ENCODE measurements at places on chromosomes 1 and 21. TPM values are rescaled to one million over a fixed set of nuclear protein-coding genes. Genes with fewer than 3 reads are reported as not detected.

DNA sequence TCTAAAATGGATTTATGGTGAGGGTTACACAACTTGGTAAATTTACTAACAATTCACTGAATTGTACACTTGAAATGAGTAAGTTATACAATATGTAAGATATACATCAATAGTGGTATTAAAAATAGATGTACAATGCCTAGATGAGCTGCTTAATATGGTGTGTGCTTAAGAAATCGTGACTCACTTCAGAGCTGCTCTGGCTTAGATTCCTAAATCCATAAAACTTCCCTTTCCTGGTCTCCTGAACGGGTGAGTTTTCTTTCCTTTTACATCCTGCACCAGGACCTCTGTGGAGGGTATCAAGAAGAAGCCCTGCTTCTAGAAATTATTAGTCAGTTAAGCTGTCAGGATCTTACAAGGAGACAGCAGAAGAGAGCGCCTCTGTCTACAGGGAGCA is 30.4 kb downstream of the H3-3A start:
- DNase-seq: no peak

DNA sequence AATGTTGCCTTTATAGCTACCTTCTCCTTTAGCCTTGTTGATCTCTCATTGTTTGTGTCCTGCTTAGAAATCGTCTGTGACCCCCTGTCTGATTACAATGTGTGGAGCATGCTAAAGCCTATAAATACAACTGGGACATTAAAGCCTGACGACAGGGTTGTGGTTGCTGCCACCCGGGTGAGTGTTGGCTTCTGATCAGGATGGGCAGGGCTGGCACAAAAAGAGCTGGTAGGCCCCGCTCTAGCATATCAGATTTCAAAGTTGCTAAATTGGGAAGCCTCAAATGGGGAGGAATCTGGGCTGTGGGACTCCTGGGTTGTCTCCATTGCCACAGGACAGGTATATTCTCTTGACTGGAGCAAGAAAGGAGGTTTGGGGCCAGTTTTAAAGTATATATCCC is 8.4 kb downstream of the NCSTN start:
- DNase-seq: no peak

The HRNR gene
- total RNA-seq: not detected

- no peak for DNase-seq
Observed at GRCh38 chr1:183043872-183044854, 20.9 kb downstream of the LAMC1 start.

The SERTAD4 gene
- 4.3 TPM for total RNA-seq

The ZBED6 gene
- total RNA-seq: 33.4 TPM

The TNFSF18 gene
- total RNA-seq: 0.24 TPM

The ABCG1 gene
- 74.9 TPM for total RNA-seq

DNA sequence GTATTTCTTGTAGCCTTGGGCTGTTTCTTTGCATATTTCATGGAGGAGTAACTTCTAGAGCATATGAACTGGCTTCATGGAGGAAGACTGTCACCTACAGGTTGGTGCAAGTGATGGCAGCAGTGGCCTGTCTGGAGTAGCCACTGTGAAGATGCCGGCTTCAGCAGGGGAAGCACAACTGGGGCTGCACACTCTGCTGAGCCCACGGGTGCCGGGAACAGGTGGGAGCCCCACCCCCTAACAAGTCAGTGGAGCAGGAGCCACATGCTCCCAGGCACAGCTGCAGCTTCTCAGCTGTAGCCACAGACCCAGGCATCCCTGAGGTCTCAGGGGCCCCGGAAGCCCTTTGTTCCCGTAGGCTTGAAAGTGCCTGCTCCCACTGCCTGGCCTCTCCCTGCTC is 43.2 kb upstream of the C1orf185 start:
- DNase-seq: no peak

DNA sequence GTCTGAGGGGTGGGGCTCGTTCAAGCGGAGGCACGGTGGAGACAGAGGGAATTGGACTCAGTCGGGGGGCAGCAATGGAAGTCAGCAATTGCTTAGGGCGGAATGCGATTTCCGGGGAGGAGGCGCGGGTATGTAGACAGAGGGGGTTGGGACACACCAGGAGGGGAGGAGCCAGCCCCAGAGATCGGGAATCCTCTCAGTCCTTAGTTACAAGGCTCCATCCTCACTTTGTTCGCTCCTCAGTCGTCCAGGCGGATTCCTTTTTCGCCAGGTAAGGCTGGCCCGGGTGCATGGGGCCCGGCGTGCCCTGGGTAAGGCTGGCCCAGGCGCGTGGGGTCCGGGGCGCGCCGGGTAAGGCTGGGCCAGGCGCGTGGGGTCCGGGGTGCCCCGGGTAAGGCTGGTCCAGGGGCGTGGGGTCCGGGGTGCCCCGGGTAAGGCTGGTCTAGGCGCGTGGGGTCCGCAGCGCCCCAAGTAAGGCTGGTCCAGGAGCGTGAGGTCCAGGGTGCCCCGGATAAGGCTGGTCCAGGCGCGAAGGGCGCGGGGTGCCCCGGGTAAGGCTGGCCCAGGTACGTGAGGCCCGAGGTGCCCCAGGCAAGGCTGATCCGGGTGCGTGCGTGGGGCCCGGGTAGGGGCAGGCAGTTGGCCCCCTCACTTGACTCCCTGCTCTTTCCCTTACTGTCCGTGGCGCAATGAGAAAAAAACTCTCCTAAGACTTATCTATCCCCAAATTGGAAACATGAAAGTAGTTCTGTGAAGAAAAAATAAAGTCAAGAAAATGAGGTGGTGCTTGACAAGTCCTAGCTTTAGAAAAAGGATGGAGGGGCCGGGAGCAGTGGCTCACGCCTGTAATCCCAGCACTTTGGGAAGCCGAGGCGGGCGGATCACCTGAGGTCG is at the start of gene L1TD1:
Gene L1TD1 (plus strand): TSS at position 199 of the 894 bp plus-strand sequence. CDS start 11,780 bp downstream, outside the sequence.
- DNase-seq: no peak

- DNase-seq: no peak
Observed at GRCh38 chr1:27690183-27690582, 18.2 kb upstream of the IFI6 start.

GRCh38 chr1:185375583-185375982 is 58.5 kb upstream of the IVNS1ABP start:
- DNase-seq: peak; percentile 52

- no peak for DNase-seq
Observed at GRCh38 chr1:207815466-207815865, 63.6 kb downstream of the CD46 start.

DNA sequence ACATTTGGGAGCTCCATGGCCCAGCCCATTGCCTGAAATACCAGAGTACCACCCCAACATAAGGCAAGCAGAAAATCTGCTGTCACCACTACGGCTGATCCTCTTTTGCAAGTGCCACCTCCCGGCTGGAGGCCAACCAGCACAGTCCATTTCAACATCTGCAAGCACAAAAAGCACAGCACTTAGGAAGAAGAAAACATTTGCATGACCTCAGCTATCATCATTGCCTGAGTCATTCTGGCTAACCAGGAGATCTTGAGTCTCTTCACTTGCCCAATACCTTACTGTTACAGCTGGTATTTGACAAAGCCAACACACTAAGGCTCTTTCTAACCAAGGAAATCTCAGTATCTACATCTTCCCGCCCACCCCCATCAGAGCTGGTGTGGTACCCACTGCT is 55.9 kb downstream of the NEK7 start:
- DNase-seq: no peak

The GPR157 gene
- 14.2 TPM for total RNA-seq

The RAVER2 gene
- 12.0 TPM for total RNA-seq

GRCh38 chr1:41734201-41734970 is 184.3 kb downstream of the HIVEP3 start:
- no peak for DNase-seq

The MPL gene
- total RNA-seq: 0.65 TPM

DNA sequence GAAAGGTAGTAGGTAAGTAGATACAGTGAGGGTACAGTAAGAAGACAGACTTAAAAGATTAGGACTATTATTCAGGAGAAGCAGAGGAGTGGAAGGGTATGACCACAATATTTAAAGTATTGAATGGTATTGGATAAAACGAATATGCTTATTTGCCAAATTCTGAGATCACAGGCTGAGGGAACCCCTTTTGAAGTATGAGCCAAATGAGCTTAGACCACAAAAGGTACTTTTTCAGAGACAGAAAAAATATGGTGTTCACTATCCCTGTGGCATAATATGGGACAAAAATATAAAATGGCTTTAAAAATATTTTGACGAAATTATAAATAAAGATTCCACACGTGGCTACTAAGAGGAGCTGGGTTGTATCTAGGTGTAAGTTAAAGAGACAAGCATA is 880 bp upstream of the MTF2 start:
- no peak for DNase-seq

The ZBTB21 gene
- 15.6 TPM for total RNA-seq

The CLEC20A gene
- not detected for total RNA-seq

DNA sequence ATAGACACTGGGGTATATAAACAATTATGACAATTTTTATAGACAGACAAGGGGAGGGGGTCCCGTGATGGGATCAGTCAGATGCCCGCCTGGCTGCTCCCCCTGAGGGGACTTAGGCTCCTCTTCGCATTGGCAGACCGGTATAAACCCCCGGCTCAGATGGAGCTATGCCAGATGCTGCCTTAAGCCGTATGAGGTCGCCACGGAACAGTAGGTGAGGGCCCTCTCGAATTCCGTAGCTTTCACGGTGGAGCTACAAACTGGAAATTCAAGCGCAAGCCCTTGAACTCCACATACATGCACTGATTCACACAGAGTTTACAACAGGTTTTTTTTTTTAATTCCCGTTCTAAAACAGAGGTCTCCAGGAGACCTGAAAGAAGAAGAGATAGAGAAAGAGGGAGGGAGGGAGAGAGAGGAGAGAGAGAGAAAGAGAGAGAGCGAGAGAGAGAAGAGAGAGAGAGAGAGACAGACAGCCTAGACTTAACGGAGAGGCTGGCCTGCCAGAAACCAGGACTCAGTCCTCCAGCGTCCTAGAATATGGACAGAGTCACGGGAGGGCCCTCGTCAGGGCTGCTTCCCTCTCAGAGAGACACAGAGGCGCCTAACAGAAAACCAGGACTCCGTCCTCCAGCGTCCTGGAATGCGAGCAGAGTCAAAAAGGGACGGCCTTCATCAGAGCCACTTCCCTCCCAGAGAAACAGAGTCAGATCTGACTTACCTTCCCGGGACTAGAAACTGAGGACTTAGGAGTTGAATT is 24.4 kb upstream of the TMEM54 start:
- DNase-seq: no peak

The EIF2D gene
- total RNA-seq: 47.0 TPM

DNA sequence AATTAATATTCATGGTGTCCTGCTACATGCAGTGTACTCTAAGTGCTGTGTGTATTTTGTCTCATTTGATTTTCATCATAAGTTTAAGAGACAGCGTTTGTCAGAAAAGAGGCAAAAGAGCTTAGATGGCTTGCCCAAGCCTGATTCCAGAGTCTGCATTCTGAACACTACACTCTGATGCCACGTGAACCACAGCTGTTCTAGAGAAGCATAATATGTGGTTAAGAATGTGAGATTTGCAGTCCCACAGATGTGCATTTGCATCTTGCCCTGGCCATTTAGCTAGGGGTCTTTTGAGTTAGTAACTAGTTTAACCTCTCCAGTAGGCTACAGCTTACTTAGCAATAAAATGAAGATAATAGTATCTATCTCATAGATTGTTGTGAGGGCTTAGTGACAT is 9.2 kb upstream of the GADD45A start:
- DNase-seq: no peak

- DNase-seq: peak; percentile 83
Observed at GRCh38 chr1:201714542-201715329, 114.2 kb upstream of the IPO9 start.
